Anterior cingulate cortex (tissue), 58 donors: ENCODE measurements at places on chromosomes 3 and 15.

DNA sequence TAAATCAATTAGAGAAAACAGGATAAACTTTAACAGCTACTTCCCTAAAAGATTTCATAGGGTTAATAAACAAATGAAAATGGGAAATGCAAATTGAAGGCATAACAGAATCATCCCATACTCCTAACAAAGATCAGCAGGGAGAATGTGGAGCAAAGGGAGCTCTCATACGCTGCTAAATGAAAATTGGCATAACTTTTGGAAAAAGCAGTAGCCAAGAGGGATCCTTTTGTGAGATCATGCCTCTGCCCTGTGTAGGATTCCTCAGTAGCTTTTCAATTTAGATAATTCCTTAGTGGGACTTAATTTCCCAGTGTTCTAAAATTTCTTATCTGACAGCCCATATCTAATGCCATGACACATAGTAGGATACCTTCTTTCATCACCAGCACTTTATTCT is 18.2 kb downstream of the NIPA2 start:
- no peak for DNase-seq

DNA sequence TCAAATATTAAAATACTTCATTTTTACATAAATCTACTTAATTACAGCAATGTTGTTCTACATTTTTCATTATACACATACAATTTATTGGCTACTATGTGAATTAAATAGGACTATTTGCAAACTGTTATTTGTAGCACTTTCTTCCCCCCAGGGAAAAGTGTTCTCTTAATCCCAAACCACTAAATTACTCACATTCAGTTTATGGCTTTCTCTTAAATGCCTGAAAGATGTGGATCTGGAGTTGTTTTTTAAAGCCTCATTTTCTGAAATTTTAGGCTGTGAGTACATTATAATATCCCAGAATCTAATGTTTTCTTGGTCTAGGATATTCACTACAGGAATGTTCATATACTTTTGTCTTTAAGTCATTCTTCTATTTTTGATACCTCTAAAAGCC is 32.7 kb downstream of the PRTG start:
- no peak for DNase-seq

DNA sequence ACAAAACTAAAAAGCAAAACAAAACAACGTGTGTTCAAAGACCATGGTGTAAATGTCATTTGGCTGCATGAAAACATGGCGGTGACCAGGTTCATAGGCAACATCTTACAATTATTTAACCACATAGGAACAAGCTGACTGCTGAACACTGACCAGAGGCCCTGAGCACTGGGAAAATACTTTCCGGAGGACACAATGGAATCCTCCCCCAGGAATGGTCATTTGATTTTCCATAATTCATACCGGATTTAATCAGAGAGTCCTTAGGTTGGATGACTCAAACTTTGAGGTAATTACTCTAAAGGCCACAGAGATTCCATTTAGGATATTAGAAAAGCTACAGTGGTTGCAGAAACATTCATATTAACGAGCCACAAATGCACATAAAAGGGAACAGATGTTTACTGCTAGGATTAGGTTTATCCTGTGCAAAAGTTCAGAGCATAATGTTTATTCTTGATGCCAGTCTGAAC is 254.7 kb downstream of the NR1D2 start:
- DNase-seq, result no peak

GRCh38 chr15:39690881-39691634 is 91.6 kb downstream of the FSIP1 start:
- DNase-seq, result no peak

DNA sequence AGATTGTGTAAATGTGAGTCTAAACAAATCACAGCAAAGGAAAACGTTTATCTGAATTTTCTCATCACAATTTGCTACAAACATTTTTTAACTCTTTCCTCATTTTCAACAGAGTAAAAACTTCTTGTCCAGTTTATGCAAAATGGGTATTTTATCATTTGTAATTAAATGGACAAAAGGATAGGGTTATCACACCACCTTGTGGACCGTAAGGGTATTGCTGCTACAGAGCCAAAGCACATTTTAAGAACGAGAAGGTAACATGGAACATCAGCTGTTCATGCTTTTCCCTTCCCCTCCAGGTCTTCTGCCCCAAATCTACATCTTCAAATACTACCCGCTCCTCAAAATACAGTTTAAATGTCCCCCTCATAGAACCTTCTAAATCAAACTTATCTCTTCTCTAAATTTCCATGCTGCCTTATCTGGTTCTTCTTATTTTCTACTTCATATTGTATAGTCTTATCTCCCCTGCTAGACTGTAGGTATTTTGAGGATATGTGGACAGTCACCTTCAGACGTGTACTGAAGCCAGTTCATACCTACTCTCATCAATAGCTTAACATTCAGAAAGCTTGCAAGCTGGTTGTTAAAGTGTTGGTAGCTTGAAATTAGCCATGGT is 12.8 kb upstream of the SETMAR start:
- no peak for DNase-seq

DNA sequence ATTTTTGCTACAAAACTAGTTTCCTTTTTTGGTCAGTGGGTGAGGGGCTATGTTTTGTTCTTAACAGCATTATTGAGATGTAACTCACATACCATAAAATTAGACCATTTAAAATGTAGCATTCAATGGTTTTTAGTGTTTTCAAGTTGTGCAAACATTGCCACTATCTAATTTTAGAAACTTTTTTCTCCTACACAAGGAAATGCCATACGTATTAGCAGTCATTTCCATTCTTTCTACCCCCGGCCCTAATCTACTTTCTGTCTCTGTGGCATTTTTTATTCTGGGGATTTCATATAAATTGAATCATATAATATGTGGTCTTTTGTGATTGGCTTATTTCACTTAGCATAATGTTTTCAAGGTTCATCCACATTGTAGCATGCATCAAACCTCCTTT is 55.0 kb upstream of the TIPARP start:
- DNase-seq, result no peak
